ENCODE measurements at places on chromosomes 16 and 17. TPM values are rescaled to one million over a fixed set of nuclear protein-coding genes. Genes with fewer than 3 reads are reported as not detected.

DNA sequence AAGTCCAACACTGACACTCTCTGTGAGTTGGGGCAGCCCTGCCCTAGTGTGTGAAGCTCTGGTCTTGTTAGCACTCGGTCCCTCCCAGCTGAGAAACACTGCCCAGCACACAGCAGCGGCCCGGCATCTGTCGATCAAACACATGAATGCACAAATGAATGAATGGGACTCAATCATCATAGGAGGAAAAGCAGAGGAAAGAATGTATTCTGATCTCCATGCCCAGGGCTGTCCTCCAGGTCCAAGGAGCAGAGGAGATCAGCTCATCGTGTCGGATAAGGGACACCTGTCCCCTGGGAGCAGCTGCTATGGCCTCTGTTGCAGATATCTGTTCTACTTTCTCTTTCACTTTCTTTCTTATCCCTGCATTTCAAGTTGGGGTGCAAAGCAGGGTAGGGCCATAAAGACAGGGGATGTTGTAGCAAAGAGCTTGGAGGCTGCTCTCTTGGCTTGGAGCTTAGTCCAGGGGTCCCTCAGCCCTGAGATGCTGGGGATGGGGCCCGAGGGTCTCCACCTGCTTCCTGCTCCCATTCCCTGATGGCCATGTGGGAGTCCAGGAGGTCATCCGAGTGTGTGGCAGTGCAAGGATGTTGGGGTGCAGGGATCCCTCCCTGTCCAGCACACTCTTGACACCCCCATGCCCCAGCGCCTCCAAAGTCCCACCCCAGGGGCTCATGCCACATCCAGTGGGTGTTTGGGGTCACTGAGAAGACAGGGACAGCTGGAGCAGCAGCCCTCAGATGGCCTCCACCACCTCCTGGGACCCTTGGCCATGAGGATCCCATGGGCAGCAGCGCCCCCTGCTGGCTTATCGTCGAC is 88.2 kb downstream of the IRF8 start:
- peak; percentile 50 for DNase-seq
- peak overlapping the region; percentile 69 for H3K27ac ChIP-seq
- no peaks in the 10 kb centered on the region for H3K36me3 ChIP-seq
- no peaks in the 10 kb centered on the region for H3K27me3 ChIP-seq

The AIPL1 gene
- total RNA-seq, result not detected

- peak overlapping the region; percentile 100 for H3K27ac ChIP-seq
- DNase-seq, result peak; percentile 37
- peaks cover 59% of the 10 kb centered on the region for H3K36me3 ChIP-seq
- H3K4me3 ChIP-seq, result peak overlapping the region; percentile 98
- peaks cover 55% of the 10 kb centered on the region for H3K4me1 ChIP-seq
These were observed 947 bp downstream of the DDX42 start for GRCh38 chr17:63774969-63775265.

The KRT40 gene
- not detected for total RNA-seq

DNA sequence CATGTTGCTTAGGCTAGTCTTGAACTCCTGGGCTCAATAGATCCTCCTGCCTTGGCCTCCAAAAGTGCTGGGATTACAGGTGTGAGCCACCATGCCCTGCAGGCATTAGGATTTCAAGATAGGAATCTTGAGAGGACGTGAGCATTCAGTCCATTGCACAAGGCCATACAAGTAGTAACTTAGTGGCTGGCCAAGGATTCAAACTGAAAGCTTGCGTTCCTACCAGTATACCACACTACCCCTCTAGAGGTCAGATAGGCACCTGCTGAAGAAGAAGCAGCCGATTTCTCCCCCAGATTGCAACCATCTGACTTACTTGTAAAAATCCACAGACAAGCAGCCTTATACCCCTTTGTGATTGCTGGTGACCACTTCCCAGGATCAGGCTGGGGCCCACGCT is 80.9 kb downstream of the CACNG3 start:
- no peak overlapping the region for H3K4me3 ChIP-seq
- H3K4me1 ChIP-seq, result no peaks in the 10 kb centered on the region
- peaks cover 3% of the 10 kb centered on the region for H3K27me3 ChIP-seq
- H3K27ac ChIP-seq, result no peak overlapping the region
- H3K36me3 ChIP-seq, result no peaks in the 10 kb centered on the region
- DNase-seq, result no peak

GRCh38 chr16:56675685-56676210 is 6.1 kb downstream of the MT1H start:
- peaks cover 33% of the 10 kb centered on the region for H3K27me3 ChIP-seq
- peaks cover 33% of the 10 kb centered on the region for H3K4me1 ChIP-seq
- peak; percentile 73 for DNase-seq
- no peaks in the 10 kb centered on the region for H3K36me3 ChIP-seq

The PLCD3 gene
- total RNA-seq, result 4.6 TPM

- no peaks in the 10 kb centered on the region for H3K4me1 ChIP-seq
- H3K4me3 ChIP-seq, result no peak overlapping the region
These were observed 201.0 kb upstream of the NLRP1 start for GRCh38 chr17:5785338-5785737.

GRCh38 chr16:12461201-12461600 is 342.5 kb downstream of the CPPED1 start:
- H3K27me3 ChIP-seq, result no peaks in the 10 kb centered on the region
- no peak for DNase-seq

GRCh38 chr17:65559461-65559803 is 2.0 kb downstream of the AXIN2 start:
- DNase-seq, result no peak
- peaks cover 23% of the 10 kb centered on the region for H3K4me1 ChIP-seq
- H3K4me3 ChIP-seq, result no peak overlapping the region
- H3K27me3 ChIP-seq, result peaks cover 3% of the 10 kb centered on the region
- peak overlapping the region; percentile 29 for H3K27ac ChIP-seq

DNA sequence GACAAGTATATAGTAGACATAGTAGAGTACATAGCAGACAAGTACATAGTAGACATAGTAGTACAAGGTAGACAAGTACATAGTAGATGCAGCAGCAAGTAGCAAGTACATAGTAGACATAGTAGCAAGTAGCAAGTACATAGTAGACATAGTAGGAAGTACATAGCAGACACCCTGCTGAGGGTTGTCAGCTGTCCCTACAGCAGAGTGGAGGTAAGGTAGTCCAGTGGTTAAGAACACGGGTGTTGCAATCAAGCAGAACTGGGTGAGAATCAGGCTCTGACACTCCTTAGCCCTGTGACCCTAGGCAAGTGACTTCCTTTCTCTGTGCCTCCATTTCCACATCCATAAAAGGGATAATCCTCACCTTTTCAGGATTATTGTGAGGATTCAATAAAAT is 94.7 kb downstream of the NOG start:
- H3K4me3 ChIP-seq, result no peak overlapping the region
- no peaks in the 10 kb centered on the region for H3K36me3 ChIP-seq
- H3K27me3 ChIP-seq, result peaks cover 39% of the 10 kb centered on the region
- peaks cover 2% of the 10 kb centered on the region for H3K4me1 ChIP-seq
- no peak overlapping the region for H3K27ac ChIP-seq
- DNase-seq, result no peak

All from activated CD8-positive, alpha-beta T cell treated with anti-CD3 and anti-CD28 coated beads, Interleukin-2, amount 10 ng/mL, durations not matched to agents 7 days and 5 days (primary cell).